ENCODE measurements at places on chromosomes 3 and 15.

GRCh38 chr3:33825111-33825510 is 26.7 kb downstream of the PDCD6IP start:
- DNase-seq, result no peak

GRCh38 chr3:66723231-66723630 is 222.4 kb upstream of the LRIG1 start:
- DNase-seq, result no peak

DNA sequence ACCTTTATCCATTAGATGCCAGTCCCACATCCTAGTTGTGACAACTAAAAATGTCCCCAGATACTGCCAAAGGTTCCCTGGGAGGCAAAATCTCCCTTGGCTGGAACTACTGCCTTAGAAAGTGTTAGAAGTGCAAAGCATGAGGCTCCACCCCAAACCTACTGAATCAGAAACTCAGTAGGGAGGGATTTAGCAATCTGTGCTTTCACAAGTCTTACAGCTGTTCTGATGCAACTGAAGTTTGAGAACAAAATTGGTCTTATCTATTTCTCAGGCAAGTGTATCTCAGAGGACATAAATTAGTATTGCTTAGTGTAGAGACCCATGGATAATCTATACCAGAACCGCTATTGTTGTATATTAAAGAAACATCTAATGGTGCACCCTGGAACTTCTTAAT is 70.2 kb downstream of the CLDN1 start:
- DNase-seq, result no peak

- DNase-seq, result no peak
Measured at GRCh38 chr3:152219216-152219615, 49.5 kb upstream of the MBNL1 start.

DNA sequence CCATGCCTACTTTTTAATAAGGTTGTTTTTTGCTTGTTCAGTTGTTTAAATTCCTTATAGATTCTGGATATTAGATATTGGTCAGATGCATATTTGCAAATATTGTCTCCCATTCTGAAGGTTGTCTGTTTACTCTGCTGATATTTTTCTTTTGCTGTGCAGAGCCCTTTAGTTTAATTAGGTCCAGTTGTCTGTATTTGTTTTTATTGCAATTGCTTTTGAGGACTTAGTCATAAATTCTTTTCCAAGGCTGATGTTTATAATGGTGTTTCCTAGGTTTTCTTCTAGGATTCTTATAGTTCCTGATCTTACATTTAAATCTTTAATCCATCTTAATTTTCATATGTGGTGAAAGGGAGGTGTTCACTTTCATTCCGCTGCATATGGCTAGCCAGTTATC is 77.4 kb downstream of the PTPRG start:
- DNase-seq, result no peak

Measured in kidney (tissue), 22 donors.